Activated CD4-positive, alpha-beta T cell treated with anti-CD3 and anti-CD28 coated beads, Interleukin-2, amount 10 ng/mL, durations not matched to agents 7 days and 5 days (primary cell): ENCODE measurements at places on chromosomes 6 and 20. TPM values are rescaled to one million over a fixed set of nuclear protein-coding genes. Genes with fewer than 3 reads are reported as not detected.

GRCh38 chr6:70377372-70377771 lies 35.9 kb upstream of the FAM135A start:
- H3K36me3 ChIP-seq, result no peaks in the 10 kb centered on the region
- no peak for DNase-seq
- no peaks in the 10 kb centered on the region for H3K4me1 ChIP-seq
- H3K27me3 ChIP-seq, result peaks cover 22% of the 10 kb centered on the region
- no peak overlapping the region for H3K4me3 ChIP-seq

MAP7 gene
- total RNA-seq, result 2.1 TPM

DNA sequence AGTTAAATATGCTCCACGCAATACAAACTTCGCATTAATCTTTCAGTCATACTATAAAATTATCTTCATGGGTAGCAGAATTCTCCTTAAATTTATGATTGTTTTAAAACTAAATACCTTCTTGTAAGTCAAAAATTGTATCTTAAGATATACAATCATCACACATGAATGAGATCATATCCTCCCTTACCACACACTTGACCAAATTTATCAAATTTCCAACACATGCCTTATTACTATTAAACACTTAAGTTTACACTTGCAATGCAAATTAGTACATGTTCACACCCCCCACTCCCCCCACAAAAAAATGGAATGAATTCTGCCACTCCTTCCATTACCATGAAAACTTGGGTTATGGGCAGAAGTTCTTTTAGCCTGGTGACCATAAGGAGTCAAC lies 13.8 kb downstream of the RANBP9 start:
- H3K36me3 ChIP-seq, result peaks cover 38% of the 10 kb centered on the region
- H3K27ac ChIP-seq, result no peak overlapping the region
- H3K4me3 ChIP-seq, result no peak overlapping the region
- H3K4me1 ChIP-seq, result peaks cover 58% of the 10 kb centered on the region
- no peaks in the 10 kb centered on the region for H3K27me3 ChIP-seq

- H3K36me3 ChIP-seq, result no peaks in the 10 kb centered on the region
- no peak for DNase-seq
- no peak overlapping the region for H3K4me3 ChIP-seq
- H3K27ac ChIP-seq, result no peak overlapping the region
- no peaks in the 10 kb centered on the region for H3K4me1 ChIP-seq
- H3K27me3 ChIP-seq, result no peaks in the 10 kb centered on the region
Observed at GRCh38 chr20:48220033-48220633, 434.9 kb upstream of the SULF2 start.

- H3K27ac ChIP-seq, result no peak overlapping the region
- peaks cover 2% of the 10 kb centered on the region for H3K27me3 ChIP-seq
- no peak overlapping the region for H3K4me3 ChIP-seq
- no peak for DNase-seq
- no peaks in the 10 kb centered on the region for H3K36me3 ChIP-seq
- no peaks in the 10 kb centered on the region for H3K4me1 ChIP-seq
Observed at GRCh38 chr20:54557806-54558590, 82.6 kb downstream of the DOK5 start.

MLIP gene
- not detected for total RNA-seq

OR2B6 gene
- total RNA-seq, result not detected

- no peak overlapping the region for H3K4me3 ChIP-seq
- H3K4me1 ChIP-seq, result peaks cover 33% of the 10 kb centered on the region
- H3K27me3 ChIP-seq, result peaks cover 3% of the 10 kb centered on the region
Observed at GRCh38 chr20:23161244-23161891, 75.2 kb upstream of the CD93 start.
